ENCODE measurements at places on chromosomes 5 and 9. TPM values are rescaled to one million over a fixed set of nuclear protein-coding genes. Genes with fewer than 3 reads are reported as not detected.

MAMDC2 gene
- polyA plus RNA-seq: 1.2 TPM

ENTPD8 gene
- polyA plus RNA-seq: 3.8 TPM

IRX2 gene
- 1.5 TPM for polyA plus RNA-seq

CARTPT gene
- polyA plus RNA-seq: 2.9 TPM

PCDHB10 gene
- 0.23 TPM for polyA plus RNA-seq

GABRB2 gene
- 0.09 TPM for polyA plus RNA-seq

NELFB gene
- polyA plus RNA-seq: 38.8 TPM

RASGRF2 gene
- 1.8 TPM for polyA plus RNA-seq

CCL27 gene
- 48.4 TPM for polyA plus RNA-seq

CATSPER3 gene
- polyA plus RNA-seq: 1.3 TPM

REEP2 gene
- 4.8 TPM for polyA plus RNA-seq

CNTNAP3B gene
- 12.4 TPM for polyA plus RNA-seq

FOXI1 gene
- polyA plus RNA-seq: 1.3 TPM

ARL15 gene
- 26.4 TPM for polyA plus RNA-seq

NDST1 gene
- 6.4 TPM for polyA plus RNA-seq

SPAAR gene
- polyA plus RNA-seq: 1.2 TPM

OR2S2 gene
- 0.02 TPM for polyA plus RNA-seq

WWC1 gene
- polyA plus RNA-seq: 6.0 TPM

SPINK7 gene
- 33.6 TPM for polyA plus RNA-seq

EXOSC3 gene
- 38.9 TPM for polyA plus RNA-seq

RMRP gene
- 13.0 TPM for polyA plus RNA-seq

PAEP gene
- 1.8 TPM for polyA plus RNA-seq

IL5 gene
- polyA plus RNA-seq: 0.43 TPM

NMUR2 gene
- 0.23 TPM for polyA plus RNA-seq

FAXDC2 gene
- polyA plus RNA-seq: 17.6 TPM

ADGRD2 gene
- polyA plus RNA-seq: 0.50 TPM

KLHL3 gene
- polyA plus RNA-seq: 5.0 TPM

TRIM7 gene
- polyA plus RNA-seq: 5.3 TPM

EPB41L4B gene
- 4.2 TPM for polyA plus RNA-seq

PRLR gene
- 0.75 TPM for polyA plus RNA-seq

LHX3 gene
- polyA plus RNA-seq: 0.23 TPM

ADRB2 gene
- 1.9 TPM for polyA plus RNA-seq

NRG2 gene
- polyA plus RNA-seq: 0.96 TPM

PCDHA11 gene
- under 0.01 TPM for polyA plus RNA-seq

ATG12 gene
- 52.9 TPM for polyA plus RNA-seq

PCAT7 gene
- 0.11 TPM for polyA plus RNA-seq

IFNA2 gene
- not detected for polyA plus RNA-seq

SLC34A1 gene
- 0.02 TPM for polyA plus RNA-seq

TXNDC8 gene
- 0.02 TPM for polyA plus RNA-seq

GZMA gene
- polyA plus RNA-seq: 15.9 TPM

TTF1 gene
- 29.9 TPM for polyA plus RNA-seq

TPPP gene
- polyA plus RNA-seq: 0.64 TPM

ALDH1A1 gene
- polyA plus RNA-seq: 29.1 TPM

Data from thymus (tissue), 14 donors.